Activated CD4-positive, alpha-beta T cell treated with anti-CD3 and anti-CD28 coated beads, Interleukin-2, amount 10 ng/mL, durations not matched to agents 24 days and 14 days (primary cell): ENCODE measurements at places on chromosomes 1 and 21. TPM values are rescaled to one million over a fixed set of nuclear protein-coding genes. Genes with fewer than 3 reads are reported as not detected.

ACP6 gene
- 9.5 and 15.3 TPM in 2 replicates for total RNA-seq

SLC1A7 gene
- not detected in 2 replicates for total RNA-seq

YTHDF2 gene
- total RNA-seq, result 90.8 and 92.6 TPM in 2 replicates

ZZZ3 gene
- total RNA-seq, result 36.9 and 41.6 TPM in 2 replicates

ADAMTS5 gene
- total RNA-seq, result not detected in 2 replicates

DNA sequence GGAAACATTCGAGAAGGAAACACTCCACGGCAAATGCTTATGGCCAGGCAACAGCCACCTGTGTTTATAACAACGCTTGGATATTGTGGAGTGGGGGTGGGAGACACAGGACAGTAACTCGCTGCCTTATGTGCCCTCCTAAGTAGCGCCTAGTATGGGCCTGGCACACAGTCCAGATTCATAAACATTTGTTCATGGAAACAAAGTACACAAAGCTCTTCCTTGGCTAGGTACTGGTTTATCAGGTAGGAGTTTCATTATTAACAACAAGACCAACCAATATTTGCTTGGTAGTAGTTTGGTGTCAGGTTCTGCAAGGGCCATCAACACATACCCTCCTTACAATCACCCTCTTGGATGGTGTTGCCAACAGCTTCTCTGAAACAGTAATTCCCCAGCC is 23.4 kb downstream of the TMCO4 start:
- H3K27ac ChIP-seq, result no peak overlapping the region
- no peaks in the 10 kb centered on the region for H3K27me3 ChIP-seq
- DNase-seq, result no peak
- no peaks in the 10 kb centered on the region for H3K4me1 ChIP-seq
- peaks cover 15% of the 10 kb centered on the region for H3K36me3 ChIP-seq
- no peak overlapping the region for H3K4me3 ChIP-seq

DNA sequence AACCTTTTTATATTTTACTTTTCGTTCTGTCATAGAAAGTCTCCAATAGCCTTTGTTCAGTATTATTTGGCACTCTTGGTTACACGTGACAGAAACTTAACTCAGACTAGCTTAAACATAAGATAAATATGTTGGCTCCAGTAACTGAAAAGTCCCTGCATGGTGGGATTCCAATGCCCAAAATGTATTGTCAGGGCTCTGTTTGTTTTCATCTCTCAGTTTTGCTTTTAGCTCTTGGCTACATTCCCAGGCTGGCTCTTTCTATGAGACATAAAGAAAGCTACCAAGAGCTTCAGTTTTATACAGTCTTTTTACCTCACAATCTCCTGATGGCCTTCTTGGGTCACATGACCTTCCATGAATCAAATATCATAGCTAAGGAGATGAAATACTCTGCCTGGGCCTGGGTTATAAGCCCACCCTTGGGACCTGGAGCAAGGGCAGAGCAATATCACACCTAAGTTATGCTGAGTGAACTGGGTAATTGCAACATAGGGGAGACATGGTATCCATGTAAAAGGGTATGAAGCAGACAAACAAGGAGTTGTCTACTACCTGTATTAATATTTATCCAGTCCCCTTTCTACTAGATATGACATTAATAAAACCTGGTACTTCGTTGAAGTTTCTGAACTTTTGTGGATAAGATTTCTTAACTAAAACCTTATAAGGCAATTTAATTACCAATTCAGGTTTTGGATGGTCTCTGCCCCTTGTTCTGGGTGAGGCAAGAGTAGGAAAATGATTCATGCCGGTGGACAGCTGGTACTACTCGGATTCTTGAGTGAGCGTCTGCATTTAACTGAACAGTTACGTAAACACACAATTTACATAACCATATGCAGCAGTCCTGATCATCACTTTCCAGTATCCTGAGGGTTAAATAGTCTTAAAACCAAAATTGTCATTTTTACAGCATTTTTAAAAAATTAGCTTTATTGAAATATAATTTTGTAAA is 442.3 kb downstream of the GPATCH2 start:
- no peak overlapping the region for H3K4me3 ChIP-seq
- H3K27ac ChIP-seq, result no peak overlapping the region

DNA sequence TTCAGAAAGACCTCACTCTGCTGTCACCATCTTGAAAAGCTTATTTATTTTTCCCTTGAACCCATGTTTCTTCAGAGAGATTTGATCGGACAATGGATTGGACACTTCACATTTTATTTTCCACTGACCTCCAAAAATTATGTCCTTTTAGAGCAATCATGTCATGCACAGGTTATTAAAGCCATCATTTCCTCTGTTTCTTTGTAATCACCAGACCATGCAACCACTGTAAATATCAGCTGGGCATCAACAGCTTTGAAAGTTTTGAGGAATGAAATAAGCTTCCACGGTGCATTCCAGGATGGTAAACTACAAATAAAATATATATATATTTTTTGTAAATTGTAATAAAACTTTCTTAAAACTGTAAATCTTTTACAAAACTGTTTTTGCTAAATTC is 144.1 kb upstream of the ADAMTS5 start:
- H3K27me3 ChIP-seq, result no peaks in the 10 kb centered on the region
- no peak for DNase-seq
- H3K4me1 ChIP-seq, result no peaks in the 10 kb centered on the region

GRCh38 chr1:2882966-2883696 is 81.6 kb upstream of the TTC34 start:
- H3K36me3 ChIP-seq, result no peaks in the 10 kb centered on the region
- no peaks in the 10 kb centered on the region for H3K4me1 ChIP-seq
- DNase-seq, result no peak
- no peak overlapping the region for H3K27ac ChIP-seq
